ENCODE measurements at places on chromosomes 2 and 18. TPM values are rescaled to one million over a fixed set of nuclear protein-coding genes. Genes with fewer than 3 reads are reported as not detected.

Gene GPC1
- 71.6 TPM for total RNA-seq

Gene CXCR4
- total RNA-seq = 16.1 TPM

Gene FBXO15
- 0.26 TPM for total RNA-seq

Gene SCTR
- total RNA-seq = not detected

Gene TEX261
- 36.3 TPM for total RNA-seq

Gene CEP192
- total RNA-seq = 31.0 TPM

All from aortic smooth muscle cell (primary cell).